ENCODE measurements at places on chromosomes 13 and 19. TPM values are rescaled to one million over a fixed set of nuclear protein-coding genes. Genes with fewer than 3 reads are reported as not detected.

DNA sequence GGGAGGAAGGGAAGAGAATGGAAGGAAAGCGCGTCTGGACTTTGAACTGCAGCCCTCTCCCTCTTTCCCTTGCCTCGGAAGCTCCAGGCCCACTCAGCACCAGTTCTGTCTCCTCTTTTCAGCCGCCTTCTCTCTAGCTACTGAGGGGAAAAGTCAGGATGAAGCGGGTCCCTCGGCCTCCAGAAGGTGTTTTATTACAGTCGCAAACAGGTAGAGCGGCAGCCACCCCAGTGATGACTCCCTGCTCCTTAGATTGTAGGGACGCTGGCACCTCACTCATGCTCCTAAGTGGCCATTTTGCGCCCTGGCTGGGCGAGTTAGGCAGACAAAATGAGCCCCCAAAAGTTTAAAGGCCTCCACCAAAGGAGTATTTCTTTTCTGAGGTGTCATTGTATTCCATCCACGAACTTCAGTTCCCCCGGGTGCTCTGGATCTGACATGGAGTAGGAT, 954 bp upstream of the STK24 start:
- DNase-seq: no peak

Gene ZNF549
- 4.5 TPM for total RNA-seq

Gene CALR3
- not detected for total RNA-seq

Gene TNNI3
- total RNA-seq: not detected

Gene ZNF296
- under 0.01 TPM for total RNA-seq

Measured in fibroblast of villous mesenchyme (primary cell).